ENCODE measurements at places on chromosomes 1 and 21.

DNA sequence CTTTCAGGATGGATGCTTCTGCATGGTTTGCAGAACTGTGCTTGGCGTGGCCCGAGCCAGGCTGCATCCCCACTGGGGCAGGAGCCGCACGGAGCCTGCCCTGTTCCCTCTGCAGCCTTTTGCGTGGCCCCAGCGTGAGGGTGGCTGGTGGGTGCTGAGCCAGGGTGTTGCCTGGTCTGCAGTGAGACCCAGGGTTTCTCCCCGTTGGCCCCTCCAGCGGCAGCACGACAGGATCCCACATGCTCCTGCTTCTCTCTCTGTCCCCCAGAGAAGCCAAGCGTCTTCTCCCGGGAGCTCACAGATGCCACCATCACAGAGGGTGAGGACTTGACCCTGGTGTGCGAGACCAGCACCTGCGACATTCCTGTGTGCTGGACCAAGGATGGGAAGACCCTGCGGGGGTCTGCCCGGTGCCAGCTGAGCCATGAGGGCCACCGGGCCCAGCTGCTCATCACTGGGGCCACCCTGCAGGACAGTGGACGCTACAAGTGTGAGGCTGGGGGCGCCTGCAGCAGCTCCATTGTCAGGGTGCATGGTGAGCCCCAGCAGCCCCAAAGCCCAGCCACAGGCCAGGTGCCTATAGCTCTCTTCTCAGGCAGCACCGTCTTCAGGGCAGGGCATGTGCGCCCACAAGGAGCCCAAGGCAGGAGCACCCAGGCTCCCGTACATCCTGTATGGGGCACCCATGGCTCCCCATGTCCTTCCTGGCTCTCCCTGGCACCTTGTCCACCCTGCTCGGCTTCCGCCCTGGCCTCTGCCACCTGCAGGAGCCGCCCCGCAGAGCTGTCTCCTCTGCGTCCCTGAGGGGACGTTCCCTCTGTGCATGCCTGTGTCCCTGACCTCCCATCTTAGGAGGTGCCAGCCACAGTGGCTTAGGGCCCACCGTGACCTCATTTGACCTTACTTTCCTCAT is 78.9 kb downstream of the OBSCN start:
- no peak overlapping the region for H3K27ac ChIP-seq
- DNase-seq = no peak
- H3K4me1 ChIP-seq = no peaks in the 10 kb centered on the region
- H3K36me3 ChIP-seq = peaks cover 8% of the 10 kb centered on the region
- H3K27me3 ChIP-seq = no peaks in the 10 kb centered on the region
- H3K4me3 ChIP-seq = no peak overlapping the region

DNA sequence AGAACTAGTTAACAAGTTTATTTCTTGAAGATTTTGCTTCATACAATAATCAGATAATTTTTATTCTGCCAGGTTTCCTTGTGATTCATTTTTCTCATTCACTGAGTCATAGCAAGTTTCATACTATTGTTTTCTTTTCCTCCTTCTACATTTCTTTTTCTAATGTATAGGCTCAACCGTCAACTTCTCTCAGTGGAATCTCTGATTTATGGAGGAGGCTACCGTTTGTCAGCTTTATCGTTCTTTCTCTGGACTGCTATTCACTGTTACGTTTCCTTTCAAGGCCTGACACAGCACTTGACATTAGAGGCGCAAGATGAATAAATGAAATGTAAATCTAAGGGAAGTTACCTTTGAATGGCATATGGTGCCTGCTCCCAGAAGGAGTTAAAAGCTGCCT is 284.3 kb upstream of the NR5A2 start:
- H3K4me1 ChIP-seq = no peaks in the 10 kb centered on the region
- DNase-seq = no peak
- no peaks in the 10 kb centered on the region for H3K36me3 ChIP-seq
- H3K4me3 ChIP-seq = no peak overlapping the region
- H3K27ac ChIP-seq = no peak overlapping the region
- no peaks in the 10 kb centered on the region for H3K27me3 ChIP-seq

- H3K36me3 ChIP-seq = no peaks in the 10 kb centered on the region
- H3K4me1 ChIP-seq = peaks cover 6% of the 10 kb centered on the region
- no peak for DNase-seq
- H3K27ac ChIP-seq = no peak overlapping the region
Measured at GRCh38 chr1:77412069-77412819, 130.4 kb downstream of the AK5 start.

DNA sequence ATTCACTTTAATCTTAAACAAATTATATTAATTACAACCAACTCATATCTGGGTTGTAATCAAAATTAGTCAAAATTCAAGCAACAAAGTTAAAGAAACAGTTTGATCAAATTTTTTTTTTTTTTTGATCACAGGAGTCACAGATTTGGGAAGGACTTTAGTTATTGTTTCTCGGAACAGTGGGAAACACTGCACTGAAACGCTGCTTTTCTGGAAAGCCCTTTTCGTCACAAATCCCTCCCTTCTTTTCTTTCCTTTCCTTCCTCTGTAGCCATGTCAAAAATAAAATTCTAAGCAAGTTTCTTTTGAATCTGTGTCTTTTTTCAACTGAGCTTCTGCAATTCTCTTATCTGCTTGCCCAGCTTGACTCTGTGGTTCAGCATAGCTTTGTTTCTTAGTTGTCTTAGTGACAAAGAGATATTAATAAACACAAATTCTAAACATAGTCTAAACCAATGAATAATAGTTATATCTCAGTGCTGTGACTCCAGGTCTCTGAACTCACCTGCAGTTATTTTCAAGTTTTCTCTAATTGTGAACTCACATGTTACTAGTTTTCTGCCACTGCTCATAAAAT is 53.8 kb downstream of the PTGS2 start:
- H3K27ac ChIP-seq = no peak overlapping the region
- no peak overlapping the region for H3K4me3 ChIP-seq
- H3K36me3 ChIP-seq = no peaks in the 10 kb centered on the region
- no peaks in the 10 kb centered on the region for H3K27me3 ChIP-seq
- no peak for DNase-seq
- no peaks in the 10 kb centered on the region for H3K4me1 ChIP-seq

DNA sequence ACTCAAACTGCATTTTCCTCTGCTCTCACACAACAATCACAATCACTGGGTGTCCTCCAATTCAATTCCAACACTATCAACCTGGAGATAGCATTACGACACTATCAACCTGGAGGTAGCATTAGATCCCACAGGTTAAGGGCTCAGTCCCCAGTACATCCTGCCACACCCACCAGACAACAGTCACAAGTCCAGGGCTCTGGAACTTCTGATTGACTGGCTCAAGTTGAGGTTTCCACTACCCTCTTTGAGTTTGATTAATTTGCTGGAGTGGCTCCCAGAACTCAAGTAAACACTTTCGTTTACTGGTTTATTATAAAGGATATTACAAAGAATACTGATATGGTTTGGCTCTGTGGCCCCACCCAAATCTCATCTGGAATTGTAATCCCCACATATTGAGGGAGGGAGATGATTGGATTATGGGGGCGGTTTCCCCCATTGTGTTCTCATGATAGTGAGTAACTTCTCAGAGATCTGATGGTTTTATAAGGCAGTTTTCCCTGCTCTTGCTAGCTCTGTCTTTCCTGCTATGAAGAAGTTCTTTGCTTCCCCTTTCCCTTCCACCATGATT is 49.6 kb upstream of the ARHGAP29 start:
- H3K4me1 ChIP-seq = no peaks in the 10 kb centered on the region
- no peak overlapping the region for H3K4me3 ChIP-seq
- DNase-seq = no peak
- H3K27ac ChIP-seq = no peak overlapping the region

- DNase-seq = no peak
- H3K4me3 ChIP-seq = no peak overlapping the region
- no peaks in the 10 kb centered on the region for H3K36me3 ChIP-seq
- no peaks in the 10 kb centered on the region for H3K4me1 ChIP-seq
- no peaks in the 10 kb centered on the region for H3K27me3 ChIP-seq
Measured at GRCh38 chr1:183817576-183818288, 12.8 kb downstream of the RGL1 start.

GRCh38 chr1:214569357-214570004 is 18.1 kb upstream of the PTPN14 start:
- no peak overlapping the region for H3K4me3 ChIP-seq
- H3K36me3 ChIP-seq = no peaks in the 10 kb centered on the region
- DNase-seq = no peak
- no peak overlapping the region for H3K27ac ChIP-seq
- H3K4me1 ChIP-seq = no peaks in the 10 kb centered on the region

DNA sequence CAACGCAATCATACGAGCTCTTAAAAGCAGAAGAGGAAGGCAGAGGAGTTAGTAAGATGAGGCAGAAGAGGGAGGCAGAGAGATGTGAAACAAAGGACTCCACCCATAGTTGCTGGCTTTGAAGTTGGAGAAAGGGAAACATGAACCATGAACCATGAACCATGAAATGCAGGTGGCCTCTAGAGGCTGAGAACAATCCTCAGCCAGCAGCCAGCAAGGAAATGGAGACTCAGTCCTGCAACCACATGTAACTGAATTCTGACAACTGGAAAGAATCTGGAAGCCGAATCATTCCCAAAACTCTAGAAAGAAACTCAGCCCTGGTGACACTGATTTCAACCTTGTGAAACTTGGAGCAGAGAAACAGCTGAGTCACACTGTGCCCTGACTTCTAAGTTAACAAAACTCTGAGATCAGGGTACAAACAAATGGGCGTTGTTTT is 10.1 kb downstream of the DIPK1A start:
- no peaks in the 10 kb centered on the region for H3K36me3 ChIP-seq
- no peak for DNase-seq
- H3K4me1 ChIP-seq = peaks cover 8% of the 10 kb centered on the region

GRCh38 chr1:41851589-41851988 is 67.1 kb downstream of the HIVEP3 start:
- no peaks in the 10 kb centered on the region for H3K4me1 ChIP-seq
- no peaks in the 10 kb centered on the region for H3K27me3 ChIP-seq
- no peak overlapping the region for H3K4me3 ChIP-seq
- H3K36me3 ChIP-seq = no peaks in the 10 kb centered on the region
- DNase-seq = no peak

DNA sequence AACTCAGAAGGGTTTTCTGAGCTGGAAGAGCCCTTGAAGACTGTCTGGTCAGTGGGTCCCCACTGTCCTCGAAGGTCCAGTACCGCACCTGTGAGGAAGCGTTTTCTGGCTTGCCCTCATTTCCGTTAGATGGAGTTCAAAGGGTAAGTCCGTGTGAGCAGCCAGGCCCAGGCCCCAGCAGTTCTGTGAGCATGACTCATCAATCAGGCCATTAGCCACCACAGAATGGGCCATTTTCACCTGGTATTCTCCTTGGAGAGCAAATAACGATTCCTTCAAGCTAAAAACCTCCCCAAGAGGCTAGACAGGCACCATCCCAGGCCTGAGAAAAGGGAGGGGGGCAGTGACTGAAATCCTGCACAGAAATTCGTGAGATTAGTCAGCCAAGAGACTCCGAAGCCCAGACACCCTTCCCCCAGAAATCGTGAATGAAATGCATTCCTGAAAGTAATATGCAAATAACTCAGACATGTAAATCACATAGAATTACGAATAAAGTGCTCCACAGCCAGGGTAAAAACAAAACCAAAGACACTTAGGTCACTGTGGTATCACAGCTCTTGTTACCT is 66.0 kb downstream of the BCAR3 start:
- peaks cover 6% of the 10 kb centered on the region for H3K4me1 ChIP-seq
- no peaks in the 10 kb centered on the region for H3K36me3 ChIP-seq
- DNase-seq = no peak
- H3K4me3 ChIP-seq = no peak overlapping the region

GRCh38 chr1:56868761-56869160 is 14.2 kb downstream of the C8A start:
- no peak overlapping the region for H3K27ac ChIP-seq
- DNase-seq = no peak
- no peaks in the 10 kb centered on the region for H3K4me1 ChIP-seq

GRCh38 chr1:169753549-169753948 is 19.7 kb upstream of the SELE start:
- no peaks in the 10 kb centered on the region for H3K4me1 ChIP-seq
- H3K27ac ChIP-seq = no peak overlapping the region
- H3K27me3 ChIP-seq = no peaks in the 10 kb centered on the region
- DNase-seq = no peak
- H3K4me3 ChIP-seq = no peak overlapping the region

DNA sequence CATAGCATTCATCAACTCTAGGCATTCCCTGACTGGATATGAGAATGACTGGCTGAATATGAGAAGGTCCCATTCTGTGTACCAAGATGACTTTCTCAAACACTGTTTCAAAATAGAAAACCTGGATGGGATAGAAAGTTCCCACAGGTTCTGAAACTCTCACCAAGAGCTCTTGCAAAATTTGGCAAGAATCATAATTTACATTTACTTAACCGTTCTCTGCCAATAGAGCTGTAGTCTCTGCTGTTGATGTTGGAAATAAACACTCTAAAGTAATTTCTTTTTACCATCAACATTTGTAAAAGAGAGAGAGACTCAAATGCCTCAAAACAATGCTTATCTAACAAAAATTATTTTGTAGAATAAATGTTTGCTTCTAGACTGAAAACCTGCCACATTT is 221.1 kb downstream of the LMO4 start:
- DNase-seq = no peak
- H3K27ac ChIP-seq = no peak overlapping the region
- no peaks in the 10 kb centered on the region for H3K27me3 ChIP-seq
- H3K36me3 ChIP-seq = no peaks in the 10 kb centered on the region

DNA sequence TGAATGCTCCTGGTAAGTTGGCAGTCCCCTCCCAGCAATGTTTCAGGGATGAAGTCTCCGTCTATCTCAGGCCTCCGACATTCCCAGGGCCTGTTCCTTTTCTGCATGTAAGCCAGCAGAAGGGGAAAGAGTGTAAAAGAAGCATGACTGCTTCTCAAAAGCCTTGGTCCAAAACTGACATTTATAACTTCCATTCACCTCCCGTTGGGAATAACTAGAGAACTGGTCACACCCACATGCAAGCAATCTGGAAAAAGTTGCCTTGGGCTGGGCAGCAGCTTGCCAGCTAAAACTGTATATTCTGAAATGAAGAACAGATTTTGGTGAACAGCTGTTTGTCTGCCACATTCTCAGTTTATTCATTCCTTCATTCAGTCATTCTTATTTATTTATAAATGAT is 24.2 kb upstream of the NPL start:
- no peaks in the 10 kb centered on the region for H3K27me3 ChIP-seq
- H3K4me3 ChIP-seq = no peak overlapping the region
- DNase-seq = no peak
- H3K36me3 ChIP-seq = no peaks in the 10 kb centered on the region

GRCh38 chr1:50973875-50974617 is 4.0 kb downstream of the CDKN2C start:
- DNase-seq = no peak
- no peak overlapping the region for H3K4me3 ChIP-seq
- peaks cover 24% of the 10 kb centered on the region for H3K4me1 ChIP-seq
- H3K27ac ChIP-seq = no peak overlapping the region

Measured in effector memory CD4-positive, alpha-beta T cell (primary cell).